Activated CD4-positive, alpha-beta T cell treated with anti-CD3 and anti-CD28 coated beads for 24 hours (primary cell): ENCODE measurements at places on chromosomes 2 and 18.

- no peak for DNase-seq
Measured at GRCh38 chr2:48313036-48313877, 216.7 kb upstream of the STON1 start.

- DNase-seq, result no peak
Measured at GRCh38 chr2:56287974-56288373, 104.2 kb downstream of the CCDC85A start.

GRCh38 chr2:65608466-65608865 is 176.1 kb upstream of the SPRED2 start:
- DNase-seq, result no peak

DNA sequence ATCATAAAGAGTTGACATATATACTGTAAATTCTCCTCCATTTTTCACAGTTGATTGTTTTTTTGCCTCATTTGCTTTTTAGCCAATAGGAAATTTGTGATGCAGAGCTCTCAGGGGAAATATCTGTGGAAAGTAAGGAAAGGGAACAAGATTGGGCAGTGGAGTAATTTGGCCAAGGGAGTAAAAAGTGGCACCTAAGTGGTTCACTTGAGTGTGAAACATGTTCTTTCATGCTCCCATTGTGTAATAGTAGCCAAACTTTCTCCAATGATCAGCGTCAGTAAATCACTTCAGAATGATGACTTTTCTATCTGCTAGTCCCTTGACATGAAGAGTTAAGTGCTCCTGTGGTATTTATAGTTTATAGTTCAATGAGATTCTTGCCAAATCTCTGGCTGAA is 141.9 kb upstream of the KCNJ3 start:
- no peak for DNase-seq

GRCh38 chr2:239092571-239093294 is 244.8 kb downstream of the TWIST2 start:
- no peak for DNase-seq

DNA sequence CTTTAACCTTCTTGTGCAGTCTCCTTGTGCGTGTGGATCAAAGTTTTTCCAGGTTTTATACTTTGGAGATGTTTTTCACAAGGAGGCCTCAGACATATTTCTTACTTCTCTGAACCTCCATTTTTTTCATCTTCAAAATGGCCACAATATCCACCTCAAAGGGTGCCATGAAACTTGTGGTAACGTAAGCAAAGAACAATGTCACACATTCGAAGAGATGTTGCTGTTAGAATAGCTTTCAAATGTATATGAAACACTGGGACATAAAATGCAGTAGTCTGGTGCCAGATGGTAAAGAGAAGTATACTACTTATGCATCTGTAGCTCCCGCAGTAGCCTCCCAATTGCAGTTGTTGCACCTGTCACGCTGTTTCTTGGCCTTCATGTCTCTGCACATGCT is 2.6 kb upstream of the KRCC1 start:
- DNase-seq, result no peak

DNA sequence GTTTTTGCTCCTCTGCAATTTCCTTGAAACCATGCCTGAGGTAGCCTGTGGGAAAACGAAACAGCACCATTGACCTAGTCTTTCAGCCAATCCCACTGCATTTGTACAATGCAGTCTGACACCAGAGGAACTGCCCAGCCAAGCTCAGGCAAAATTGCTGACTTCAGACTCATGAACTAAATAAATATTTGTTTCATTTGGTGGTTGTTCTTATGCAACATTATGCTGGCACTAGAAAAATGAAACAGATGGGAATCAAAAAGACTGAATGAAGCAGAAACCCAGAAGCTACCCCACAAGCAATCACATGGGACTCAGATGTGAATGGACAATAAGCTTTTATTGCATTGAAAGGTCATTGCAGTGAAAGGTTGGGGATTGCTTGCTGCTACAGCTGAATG is 1.7 kb downstream of the NAT8 start:
- no peak for DNase-seq

DNA sequence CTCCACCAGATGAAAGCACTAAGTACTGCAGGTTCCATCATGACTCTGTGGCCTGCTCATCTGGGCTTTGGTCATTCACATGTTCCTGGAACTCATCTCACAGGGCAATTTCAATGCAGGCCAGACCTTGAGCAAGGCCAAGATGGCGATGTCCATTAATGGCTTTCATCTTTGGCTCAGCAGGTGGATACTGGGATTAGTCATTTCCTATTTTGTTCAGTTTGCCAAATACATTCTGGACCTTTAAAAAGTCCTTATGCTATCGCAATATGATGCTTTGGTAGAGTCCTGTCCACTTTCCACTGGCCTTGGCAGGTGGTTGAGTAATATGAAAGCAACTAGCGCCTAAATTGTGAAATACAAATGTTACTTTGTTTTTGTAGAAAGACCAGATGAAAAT is 170.1 kb upstream of the REV1 start:
- DNase-seq, result no peak

- no peak for DNase-seq
Measured at GRCh38 chr2:101844055-101844635, 146.6 kb downstream of the MAP4K4 start.

DNA sequence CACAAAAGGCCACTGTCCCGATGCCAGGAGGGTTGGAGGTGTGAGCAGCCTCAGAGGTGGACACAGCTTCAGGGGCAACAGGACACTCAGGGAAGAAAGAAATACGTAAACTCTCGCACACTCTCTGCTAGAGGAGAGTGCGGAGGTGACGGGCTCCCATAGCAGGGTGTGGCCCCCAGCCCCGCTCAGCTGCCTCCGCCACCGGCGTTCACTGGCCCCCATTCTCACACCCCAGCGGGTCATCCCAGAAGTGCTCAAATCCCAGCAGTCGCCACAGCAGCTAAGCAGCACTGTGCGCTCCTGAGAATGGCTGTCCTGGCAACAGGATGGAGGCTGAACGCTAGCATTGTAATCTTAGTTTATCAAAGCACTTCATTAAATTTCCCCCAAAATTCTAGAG is 315.6 kb upstream of the SALL3 start:
- no peak for DNase-seq

DNA sequence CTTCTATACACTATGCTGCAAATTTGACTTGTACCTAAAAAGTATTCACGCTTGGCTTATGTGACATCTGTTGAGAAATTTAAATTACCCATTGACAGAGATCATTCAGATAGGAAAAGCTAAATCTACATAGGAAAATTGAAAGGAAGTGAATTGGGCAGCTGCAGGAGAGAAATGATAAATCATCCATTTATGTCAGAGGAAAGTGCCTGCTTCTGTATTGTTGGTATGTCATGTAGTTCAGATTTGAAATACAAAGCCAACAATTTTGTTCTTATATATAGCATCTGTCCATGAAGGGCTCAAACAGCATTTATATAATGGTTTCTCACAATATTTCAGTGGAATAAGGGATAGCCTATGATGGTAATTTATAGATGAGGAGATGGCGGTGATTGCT is 17.6 kb downstream of the LINC00305 start:
- no peak for DNase-seq

- DNase-seq, result no peak
Measured at GRCh38 chr2:159228081-159228581, 58.4 kb downstream of the WDSUB1 start.

- no peak for DNase-seq
Measured at GRCh38 chr2:238703436-238703835, 144.4 kb upstream of the TWIST2 start.

GRCh38 chr2:26438526-26438925 is 36.8 kb downstream of the DRC1 start:
- DNase-seq, result no peak

DNA sequence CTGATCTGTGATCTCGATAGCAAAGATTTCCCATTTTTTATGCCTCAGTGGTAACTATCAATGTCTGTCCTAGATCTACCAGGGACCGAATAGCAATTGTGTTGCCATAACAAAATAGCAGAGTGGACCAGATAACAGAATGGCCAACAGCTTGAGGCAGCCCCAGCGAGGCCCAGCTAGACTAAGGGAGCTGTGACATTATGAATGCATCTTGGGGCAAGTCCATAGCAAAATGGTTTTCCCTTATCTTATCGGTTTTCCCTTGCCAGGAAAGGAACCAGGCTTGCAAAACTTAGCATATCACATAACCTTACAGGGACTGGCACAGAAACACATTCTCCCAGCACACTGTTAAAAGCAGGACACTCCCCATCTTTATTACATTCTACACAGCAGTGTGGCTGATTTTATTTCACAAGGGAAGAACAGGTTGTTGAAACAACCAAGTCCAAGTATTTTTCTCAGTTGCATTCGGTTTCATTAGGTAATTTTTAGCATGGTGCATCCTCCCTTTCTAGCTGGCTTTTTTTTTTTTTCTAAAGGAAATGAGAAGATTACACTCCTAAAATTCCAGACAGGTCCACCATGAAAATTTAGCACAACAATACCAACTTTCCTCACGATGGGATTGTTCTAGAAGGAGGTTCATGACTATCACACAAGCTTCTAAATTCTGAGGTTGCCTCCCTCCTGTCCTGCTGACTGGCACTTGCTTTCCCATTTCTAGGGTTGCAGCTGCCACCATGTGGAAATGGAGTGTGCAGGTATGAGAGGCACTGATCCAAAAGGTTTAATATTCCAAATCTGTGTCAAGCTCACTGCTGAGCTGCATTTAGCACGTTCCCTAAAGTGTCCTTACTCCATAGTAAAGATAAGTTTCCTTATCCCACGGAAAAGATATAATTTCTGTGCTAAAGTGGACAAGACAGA is 97.0 kb upstream of the SLC35G4 start:
- DNase-seq, result no peak

GRCh38 chr18:36035253-36035652 is 32.1 kb downstream of the RPRD1A start:
- no peak for DNase-seq

- DNase-seq, result no peak
Measured at GRCh38 chr18:34153711-34154110, 71.0 kb downstream of the NOL4 start.

GRCh38 chr2:73239776-73240175 is 5.7 kb downstream of the CCT7 start:
- DNase-seq, result no peak

GRCh38 chr18:26307161-26307773 is 81.0 kb downstream of the TAF4B start:
- no peak for DNase-seq

DNA sequence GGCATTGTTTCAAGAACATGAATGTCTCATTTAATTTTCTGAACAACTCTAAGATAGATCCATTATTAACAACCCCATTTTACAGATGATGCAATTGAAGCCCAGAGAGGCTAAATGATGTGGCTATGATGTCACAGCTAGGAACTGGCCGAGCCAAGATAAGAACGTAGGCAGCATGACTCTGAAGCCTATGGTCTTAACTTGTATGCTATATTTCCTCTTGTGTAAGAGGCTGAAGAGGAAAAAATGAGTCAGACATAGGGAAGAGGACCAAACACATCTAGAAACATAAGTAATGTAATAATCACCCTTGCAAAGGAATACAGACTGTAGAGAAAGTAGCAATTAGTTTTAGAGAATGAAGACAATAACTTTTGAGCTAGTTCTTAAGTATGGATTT is 416.8 kb downstream of the FIGN start:
- DNase-seq, result no peak

- no peak for DNase-seq
Measured at GRCh38 chr18:21129566-21130216, 18.1 kb upstream of the ROCK1 start.

GRCh38 chr18:8041526-8042111 is 474.5 kb downstream of the PTPRM start:
- no peak for DNase-seq

GRCh38 chr2:120209427-120210269 is 13.6 kb downstream of the TMEM185B start:
- no peak for DNase-seq

DNA sequence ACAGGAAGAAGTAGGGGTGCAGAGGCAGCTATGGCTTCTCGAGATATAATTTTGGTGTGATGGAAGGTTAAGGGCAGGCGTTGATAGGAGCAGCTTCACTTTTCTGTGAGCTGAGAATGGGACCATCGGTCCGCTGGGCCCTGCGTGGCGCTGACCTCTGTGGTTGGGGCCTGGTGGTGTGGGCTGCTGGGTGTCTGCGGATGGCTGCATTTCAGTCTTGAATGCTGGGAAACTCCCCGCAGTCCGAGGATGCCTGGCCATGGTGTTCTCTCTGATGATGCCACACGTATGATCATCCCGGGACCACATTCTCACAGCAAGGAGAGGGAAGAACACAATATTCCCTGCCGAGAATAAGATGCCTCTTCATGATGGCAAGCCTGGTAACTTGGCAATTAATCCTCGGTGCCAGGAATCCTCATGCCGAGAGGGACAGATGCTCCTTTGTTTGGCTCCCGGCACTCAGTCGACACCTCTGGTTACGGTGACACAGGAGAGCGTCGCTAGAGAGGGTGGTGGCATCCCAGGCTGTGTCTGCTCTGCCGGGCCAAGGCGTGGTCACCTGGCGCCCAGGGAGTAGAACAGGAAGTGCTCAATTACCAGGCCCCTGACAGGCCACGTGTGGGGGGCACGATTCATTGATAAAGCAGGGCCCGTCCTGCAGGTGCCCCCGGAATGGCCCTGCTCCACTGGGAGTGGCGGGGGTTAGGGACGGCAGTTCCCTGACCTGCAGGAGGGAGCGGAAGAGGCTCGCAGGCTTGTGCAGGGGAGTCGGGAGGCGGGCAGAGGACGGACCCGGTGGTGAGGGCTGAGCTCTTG is 119.4 kb upstream of the CTDP1 start:
- no peak for DNase-seq

DNA sequence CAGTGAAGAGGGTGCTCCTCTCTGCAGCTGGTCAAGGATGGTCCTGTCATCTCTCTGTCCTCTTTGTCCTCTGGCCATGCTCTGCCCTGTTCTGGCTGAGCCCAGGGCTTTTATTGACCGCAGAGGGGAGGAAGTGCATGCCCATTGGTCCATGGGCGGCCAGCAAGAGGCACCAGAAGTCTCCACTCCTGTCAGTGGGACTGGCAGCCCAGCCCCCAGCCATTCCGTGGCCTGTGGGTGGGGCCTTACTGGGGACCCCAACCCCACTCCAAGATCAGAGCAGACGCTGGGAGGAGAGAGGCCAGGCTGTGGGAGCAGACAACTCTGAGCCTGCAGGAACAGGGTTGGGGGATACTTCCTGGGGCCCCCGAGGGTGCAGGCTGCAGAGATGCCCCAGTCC is 156.9 kb downstream of the CTNNA2 start:
- DNase-seq, result no peak

DNA sequence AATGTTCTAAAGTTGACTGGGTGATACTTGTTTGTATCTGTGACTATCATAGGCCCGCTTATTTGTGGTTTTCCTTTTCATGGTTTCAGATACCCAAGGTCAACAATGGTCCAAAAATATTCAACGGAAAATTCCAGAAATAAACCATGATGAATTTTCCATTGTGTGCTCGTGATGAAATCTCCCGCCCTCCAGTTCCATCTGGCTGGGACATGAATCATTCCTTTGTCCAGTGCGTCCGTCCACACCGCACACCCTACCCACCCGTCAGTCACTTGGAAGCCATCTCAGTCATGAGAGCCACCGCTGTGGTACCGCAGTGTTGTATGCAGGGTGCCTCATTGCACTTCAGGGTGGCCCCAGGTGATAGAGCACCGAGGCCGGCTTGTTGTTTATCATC is 268.2 kb upstream of the PXDN start:
- DNase-seq, result no peak

GRCh38 chr2:9958057-9958456 is 6.6 kb downstream of the GRHL1 start:
- DNase-seq, result no peak

- DNase-seq, result no peak
Measured at GRCh38 chr2:214139630-214140284, 271.1 kb upstream of the VWC2L start.
